ENCODE measurements at places on chromosomes 4 and X.
A peak's percentile ranks its signal among the peaks of the same experiment; 100 is the strongest.

GRCh38 chr4:76850010-76850441 lies 47.9 kb downstream of the SOWAHB start:
- DNase-seq = peak; percentile 88

GRCh38 chrX:141742666-141743065 lies 44.1 kb upstream of the SPANXD start:
- DNase-seq = no peak

GRCh38 chrX:149527705-149528104 lies 13.1 kb upstream of the EOLA1 start:
- DNase-seq = peak; percentile 33

- DNase-seq = peak; percentile 24
Measured at GRCh38 chrX:103175944-103176753, 38.8 kb upstream of the BEX4 start.

GRCh38 chrX:153609917-153610835 lies 11.2 kb upstream of the CCNQ start:
- DNase-seq = peak; percentile 63

DNA sequence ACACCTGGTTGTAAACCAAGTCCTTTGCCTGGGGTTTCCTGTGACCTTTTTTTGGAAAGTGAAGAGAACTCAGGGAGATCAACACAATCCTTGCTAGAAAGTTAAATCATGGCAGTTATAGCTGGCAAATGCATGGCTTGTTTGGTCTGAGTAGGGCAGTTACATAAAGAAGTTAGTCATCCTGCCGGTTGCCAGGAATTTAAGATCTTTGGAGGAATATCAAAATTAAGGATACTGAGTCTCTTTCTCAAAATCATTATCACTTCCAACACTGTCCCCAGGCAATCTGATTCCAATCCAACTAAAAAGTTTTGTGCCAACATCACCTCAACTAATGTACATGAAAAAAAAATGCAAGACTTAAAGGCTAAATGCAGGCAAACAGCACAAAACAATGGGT lies 40.3 kb downstream of the C4orf54 start:
- DNase-seq = no peak

DNA sequence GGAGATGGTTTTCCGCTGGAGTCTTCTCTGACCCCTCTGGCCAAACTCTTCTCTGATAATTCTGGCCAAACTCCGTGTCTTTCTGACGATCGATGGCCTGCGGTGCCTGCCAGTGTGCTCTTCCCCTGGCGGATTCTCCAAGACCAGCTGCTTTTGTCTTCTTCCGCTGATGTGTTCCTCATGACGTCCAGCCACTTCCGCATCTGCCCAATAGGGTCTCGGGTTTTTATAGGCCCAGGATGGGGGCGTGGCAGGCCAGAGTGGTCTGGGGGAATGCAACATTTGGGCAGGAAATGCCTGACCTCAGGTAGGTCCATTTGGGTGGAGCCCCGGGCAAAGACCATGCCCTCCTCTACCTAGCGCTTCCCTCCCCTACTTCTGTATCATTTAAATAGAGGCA lies 1542.1 kb downstream of the STIM2 start:
- no peak for DNase-seq

GRCh38 chr4:148196164-148196563 lies 246.1 kb downstream of the NR3C2 start:
- DNase-seq = no peak

DNA sequence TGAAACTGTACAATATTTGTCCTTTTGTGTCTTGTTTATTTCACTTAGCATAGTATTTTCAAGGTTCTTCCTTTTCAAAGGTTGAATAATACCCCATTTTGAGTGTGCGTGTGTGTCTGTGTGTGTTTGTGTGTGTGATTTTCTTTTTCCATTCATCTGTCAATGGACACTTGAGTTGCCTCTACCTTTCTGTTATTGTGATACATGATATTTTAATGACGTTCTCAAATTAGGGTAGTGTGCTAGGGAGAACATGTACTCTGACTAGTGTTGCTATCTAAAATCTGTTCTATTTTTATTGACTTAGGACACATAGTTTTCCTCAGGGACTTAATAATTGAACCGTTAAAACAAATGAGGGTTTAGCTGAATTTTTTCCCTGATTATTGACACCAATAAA lies 9.9 kb downstream of the MMRN1 start:
- no peak for DNase-seq

DNA sequence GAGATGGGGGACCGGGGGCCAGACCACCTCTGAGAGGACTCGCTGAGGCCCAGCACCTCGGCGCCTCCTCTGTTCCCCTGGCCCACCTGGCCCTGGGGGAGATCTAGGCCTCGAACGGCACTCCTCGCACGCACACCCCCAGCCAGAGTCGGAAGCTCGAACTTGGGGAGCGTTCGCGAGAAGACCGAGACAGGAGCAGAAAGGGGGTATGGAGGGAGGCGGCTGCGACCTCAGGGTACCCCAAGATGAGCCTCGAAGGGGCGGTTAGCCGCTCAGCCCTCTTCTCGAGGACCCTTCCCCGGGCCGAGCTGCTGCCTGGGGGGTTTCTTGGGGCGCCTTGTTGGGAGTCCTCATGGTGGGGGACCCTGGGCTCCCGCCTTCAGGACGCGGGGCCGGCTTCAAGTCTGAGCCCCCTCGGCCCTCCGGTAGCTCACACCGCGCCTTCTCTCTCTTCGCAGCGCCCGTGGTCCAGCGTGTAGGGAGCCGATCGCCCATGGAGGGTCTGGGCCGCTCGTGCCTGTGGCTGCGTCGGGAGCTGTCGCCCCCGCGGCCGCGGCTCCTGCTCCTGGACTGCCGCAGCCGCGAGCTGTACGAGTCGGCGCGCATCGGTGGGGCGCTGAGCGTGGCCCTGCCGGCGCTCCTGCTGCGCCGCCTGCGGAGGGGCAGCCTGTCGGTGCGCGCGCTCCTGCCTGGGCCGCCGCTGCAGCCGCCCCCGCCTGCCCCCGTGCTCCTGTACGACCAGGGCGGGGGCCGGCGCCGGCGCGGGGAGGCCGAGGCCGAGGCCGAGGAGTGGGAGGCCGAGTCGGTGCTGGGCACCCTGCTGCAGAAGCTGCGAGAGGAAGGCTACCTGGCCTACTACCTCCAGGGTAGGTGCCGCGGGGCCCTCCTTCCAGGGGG lies 706 bp downstream of the DUSP9 start:
- DNase-seq = no peak

DNA sequence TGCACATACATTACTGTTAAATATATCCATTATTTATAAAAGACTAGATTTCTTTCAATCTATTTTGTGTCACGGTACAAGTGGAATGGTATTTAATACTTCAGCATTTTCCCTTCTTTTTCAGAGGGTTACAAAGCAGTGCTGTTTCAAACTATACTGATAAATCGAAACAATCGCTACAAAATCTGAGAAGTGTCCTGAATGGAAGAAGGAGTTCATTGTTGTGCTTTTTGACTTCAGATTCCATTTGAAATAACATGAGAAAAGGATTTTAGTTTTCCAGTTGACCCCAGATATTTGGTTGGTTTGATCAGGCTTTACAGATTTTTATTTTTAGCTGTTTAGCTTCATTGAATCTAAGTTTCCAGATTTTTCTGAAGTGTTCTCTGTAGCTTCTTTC lies 292.1 kb upstream of the ANKRD50 start:
- DNase-seq = no peak

DNA sequence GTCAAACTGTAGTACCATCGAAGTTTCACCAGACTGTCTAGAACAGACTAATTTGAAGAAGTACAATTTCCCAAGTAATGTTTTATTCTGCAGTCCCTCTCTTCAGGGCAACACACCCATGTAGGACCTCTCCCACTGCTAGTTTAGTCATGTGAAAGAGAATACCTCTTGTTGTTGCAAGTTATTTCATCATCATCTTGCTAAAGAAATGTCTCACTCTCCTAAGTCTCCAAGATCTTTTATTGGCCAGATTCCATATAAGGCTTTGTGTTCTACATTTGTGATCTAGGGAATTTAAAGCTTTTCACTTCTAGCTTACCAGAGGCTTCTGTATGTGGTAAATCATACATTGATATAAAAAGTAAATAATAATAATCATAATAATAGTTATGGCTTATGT lies 745.3 kb upstream of the MAGEB2 start:
- peak; percentile 58 for DNase-seq

DNA sequence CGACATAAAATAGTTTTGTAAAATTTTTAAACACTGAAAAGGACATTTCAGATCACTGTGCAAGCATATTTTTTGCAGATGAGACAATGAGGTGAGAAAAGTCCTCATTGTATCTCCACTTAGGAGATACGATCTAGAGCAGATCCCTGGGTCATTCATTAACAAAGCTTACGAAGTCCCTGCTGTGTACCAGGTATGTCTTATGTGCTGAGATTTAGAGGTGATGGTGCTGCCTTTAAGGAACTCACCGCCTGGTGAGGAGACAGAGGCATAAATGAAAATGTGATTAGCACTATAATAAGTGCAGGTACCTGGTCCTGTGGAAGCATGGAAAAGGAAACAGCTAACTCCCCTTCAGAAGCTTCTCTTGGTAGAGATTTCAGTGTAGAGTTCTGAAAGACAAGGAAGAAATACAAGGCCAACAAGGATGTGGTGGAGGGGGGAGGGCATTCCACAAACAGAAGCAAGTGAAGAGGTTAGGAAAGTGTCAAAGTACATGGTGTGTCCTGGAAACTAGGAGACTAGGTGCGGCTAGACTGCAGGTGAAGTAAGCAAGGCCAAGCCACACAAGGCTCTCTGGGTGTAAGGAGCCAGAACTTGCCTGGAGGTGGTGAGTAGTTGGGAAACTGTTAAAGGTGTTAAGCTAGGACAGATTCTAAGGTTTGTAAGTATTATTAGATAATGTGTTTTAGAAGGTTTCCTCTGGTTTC lies 1.5 kb upstream of the NDNF start:
- no peak for DNase-seq

DNA sequence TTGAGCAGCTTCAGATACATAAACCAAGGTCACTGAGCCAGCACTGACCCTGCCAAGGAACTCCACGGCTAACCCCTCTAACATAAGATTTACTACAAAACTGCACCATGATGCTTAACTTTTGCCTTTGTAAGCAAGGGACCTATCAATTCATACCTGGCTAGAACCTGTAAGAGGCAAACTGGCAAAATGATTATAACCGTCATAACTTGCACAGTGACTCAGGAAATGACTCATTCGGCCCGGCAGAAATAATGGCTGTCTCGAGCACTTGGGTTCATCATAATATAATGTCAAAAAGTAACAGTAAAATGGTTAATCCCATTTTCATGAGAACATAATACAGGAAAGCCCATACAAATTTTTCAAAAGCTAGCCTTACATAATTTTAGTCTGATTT lies 17.2 kb downstream of the RASGEF1B start:
- DNase-seq = no peak

- no peak for DNase-seq
Measured at GRCh38 chrX:17679820-17680219, 57.5 kb upstream of the SCML1 start.

DNA sequence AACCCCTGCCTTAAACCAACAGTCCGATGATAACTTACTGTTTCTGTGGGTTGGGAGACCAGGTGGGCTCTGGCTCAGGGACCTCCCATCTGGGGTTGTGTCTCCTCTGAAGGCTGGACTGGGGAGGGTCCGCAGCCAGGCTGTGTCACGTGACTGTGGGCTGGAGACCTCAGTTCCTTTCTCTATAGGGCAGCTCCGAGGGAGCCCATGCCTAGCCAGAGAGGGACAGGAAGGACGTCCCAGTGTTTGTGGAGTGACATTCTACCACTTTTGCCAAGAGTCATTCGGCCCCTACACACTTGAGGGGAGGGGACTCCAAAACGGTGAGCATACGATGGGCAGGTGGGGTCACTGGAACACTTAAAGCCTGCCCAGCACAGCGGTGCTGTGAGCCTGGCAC lies 4.5 kb downstream of the PCGF3 start:
- DNase-seq = no peak

DNA sequence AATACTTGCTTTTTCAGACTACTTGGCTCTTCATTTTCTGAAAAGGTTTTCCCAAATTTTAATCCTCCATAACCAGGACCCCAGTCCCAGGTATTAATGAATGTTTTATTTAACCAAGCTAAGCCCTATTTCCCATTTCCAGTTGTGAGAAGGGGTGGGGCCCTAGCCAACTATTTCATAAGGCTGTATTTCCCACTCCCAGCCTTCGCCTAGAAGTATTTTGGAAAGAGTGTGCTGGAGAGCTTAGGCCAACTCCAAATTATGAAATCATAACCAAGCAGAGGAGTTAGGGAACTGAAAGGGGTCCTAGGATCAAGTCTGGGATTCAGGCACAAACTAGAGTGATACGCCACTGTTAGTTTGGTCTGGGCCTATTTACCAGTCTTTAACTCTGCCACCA lies 148.4 kb upstream of the GPC4 start:
- DNase-seq = no peak

GRCh38 chrX:111411983-111412382 lies at the start of gene DCX:
TSS of gene DCX (minus strand) at chrX:111412192. CDS start at chrX:111410398, 1,794 bp downstream.
- no peak for DNase-seq

- DNase-seq = peak; percentile 78
Measured at GRCh38 chr4:86359944-86360478, at the start of gene MAPK10. TSS of gene MAPK10 (minus strand) at chr4:86360053.

DNA sequence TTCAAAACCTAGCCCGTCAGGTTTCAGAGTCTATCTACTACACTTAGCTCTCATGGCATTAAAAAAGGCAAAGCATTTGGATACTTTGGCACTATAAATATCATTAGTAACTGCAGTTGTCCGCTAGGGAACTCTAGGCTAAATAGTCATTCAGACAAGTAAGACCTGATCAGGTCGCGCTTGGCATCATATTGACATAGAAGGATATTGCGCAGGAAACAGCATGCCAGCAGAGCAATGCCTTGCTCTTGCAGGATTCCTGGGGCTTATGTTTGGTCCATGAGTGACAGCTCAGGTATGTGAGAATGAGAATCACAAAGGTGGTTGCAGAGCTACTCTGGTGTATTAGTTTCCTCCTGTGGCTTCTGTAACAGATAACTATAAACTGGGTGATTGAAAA lies 62.7 kb downstream of the KDM6A start:
- no peak for DNase-seq

DNA sequence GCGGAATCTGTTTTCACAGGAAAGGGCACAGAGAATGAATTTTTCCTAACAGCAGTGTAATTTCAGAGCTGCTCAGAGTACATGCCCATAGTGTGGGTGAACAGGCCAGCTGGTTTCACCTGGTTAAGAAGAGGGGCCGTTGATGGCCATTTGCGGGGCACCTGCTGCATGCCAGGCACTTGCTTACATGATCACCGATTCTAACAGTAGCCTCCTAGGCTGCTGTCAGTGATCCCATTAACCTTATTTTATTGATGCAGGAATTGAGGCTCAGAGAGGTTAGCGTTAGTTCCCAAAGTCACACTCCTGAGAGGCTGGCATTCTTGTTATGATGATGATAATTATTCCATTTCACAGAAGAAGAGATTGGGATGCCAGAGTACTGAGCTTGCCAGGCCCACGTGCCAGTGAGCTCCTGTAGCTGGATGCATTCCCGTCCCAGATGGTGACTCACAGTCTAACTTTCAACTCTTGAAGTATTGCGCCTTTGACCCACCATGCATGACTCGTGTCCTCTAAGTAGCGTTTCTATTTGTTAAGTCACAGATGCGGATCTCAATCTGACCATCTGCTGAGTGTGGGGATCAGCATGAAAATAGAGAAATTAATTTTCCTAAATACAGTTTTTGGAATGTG lies 76.5 kb downstream of the PSAPL1 start:
- peak; percentile 89 for DNase-seq

All from fibroblast of skin of back (primary cell).